ENCODE measurements at places on chromosomes 2 and 18. TPM values are rescaled to one million over a fixed set of nuclear protein-coding genes. Genes with fewer than 3 reads are reported as not detected.

Gene C2orf76
- 11.9 TPM for total RNA-seq

Gene WNT6
- 0.13 TPM for total RNA-seq

Gene FZD7
- total RNA-seq = 5.4 TPM

Gene HPCAL1
- total RNA-seq = 152 TPM

Gene ARL6IP6
- 23.0 TPM for total RNA-seq

Gene FAM237A
- total RNA-seq = not detected

Gene REEP1
- total RNA-seq = 0.67 TPM

Gene CYS1
- 1.3 TPM for total RNA-seq

Gene MAL
- total RNA-seq = not detected

Gene HOXD12
- total RNA-seq = not detected

Gene CLEC4F
- not detected for total RNA-seq

Gene MPV17
- total RNA-seq = 78.0 TPM

Gene SAG
- total RNA-seq = not detected

All from A549 treated with CORT108297 at 1 μM for 4 hours (cell line).